ENCODE measurements at places on chromosomes 5 and 9.

GRCh38 chr9:129783516-129784361 is 19.2 kb upstream of the TOR1B start:
- peak; percentile 49 for DNase-seq

GRCh38 chr5:172078726-172079345 is 72.4 kb upstream of the FBXW11 start:
- DNase-seq, result no peak

- DNase-seq, result no peak
These were observed 50.4 kb upstream of the MTAP start for GRCh38 chr9:21751998-21752397.

- no peak for DNase-seq
These were observed 13.3 kb downstream of the BTNL3 start for GRCh38 chr5:181001947-181002346.

GRCh38 chr5:9176641-9177040 is 369.2 kb downstream of the SEMA5A start:
- no peak for DNase-seq

- DNase-seq, result no peak
These were observed 597.8 kb upstream of the CLINT1 start for GRCh38 chr5:158456756-158457155.

DNA sequence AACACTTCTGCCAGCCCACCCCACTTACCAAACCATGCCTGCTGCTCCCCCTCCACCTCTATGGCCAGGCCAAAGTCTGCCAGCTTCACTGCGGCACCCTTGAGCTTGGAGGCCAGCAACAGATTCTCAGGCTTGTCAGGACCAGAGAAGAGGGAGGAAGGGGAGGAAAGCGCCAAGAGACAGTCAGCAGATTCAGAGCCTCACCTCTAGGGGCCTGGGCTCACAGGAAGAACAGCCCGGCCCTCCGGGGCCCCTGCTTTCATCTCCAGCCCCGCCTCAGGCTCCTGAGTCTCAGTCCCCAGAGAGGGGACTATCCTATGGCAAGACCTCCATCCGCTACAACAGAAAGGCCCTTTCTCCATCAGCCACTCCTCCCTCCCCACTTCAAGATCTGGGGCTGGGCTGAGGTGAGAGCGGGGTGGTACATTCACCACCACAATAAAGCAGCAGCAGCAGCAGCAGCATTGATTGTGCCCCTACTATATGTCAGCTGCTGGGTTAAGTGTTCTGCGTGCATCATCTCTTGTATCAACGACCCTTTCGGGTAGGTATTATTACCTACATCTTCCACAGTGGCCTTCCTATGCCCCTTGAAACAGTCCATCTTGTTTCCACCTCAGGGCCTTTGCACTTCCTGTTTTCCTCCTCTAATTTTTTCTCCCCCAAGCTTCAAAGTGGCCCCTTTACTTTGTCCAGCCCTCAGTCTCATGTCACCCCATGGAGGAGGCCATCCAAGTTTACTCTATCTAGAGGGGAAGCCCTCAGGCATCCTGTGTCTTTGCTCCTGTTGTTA is 36.0 kb downstream of the CAMK2A start:
- no peak for DNase-seq

DNA sequence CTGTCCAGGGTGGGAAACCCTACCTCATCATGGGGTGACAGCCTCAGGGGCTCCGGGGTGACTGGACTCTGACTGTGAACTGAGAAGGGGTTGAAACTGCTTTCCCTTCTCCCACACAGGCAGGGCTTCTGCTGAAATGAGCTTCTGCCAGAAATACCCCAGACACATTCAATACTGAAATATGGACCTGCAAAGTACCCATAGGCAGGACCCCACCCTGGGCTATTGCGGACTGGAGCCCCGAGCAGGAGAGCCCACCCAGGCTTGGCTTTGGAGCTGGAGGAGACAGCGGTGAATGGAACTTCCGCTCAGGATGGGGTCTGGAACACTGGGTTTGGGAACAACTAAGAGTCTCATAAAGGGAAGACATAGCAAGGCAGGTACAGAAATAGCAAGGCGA is 37.5 kb downstream of the IRX2 start:
- DNase-seq, result no peak

DNA sequence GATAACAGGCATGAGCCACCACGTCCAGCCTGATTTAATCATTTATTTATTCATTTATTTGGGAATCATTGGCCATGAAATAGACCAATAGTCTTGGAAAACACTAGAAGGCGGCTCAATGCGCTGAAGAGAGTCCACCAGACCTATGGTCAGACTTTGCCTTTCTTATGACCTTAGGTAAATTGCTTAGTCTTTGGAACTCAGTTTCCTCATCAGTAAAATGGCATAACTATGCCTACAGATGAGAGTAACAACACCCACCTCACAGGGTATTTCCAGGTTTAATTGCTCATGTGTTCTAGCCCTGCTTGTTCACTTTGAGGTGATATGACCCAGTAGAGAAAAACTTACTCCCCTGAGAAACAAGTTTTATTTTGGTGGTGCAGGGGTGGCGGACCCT is 38.2 kb upstream of the CPEB4 start:
- no peak for DNase-seq

- DNase-seq, result no peak
These were observed 97.1 kb downstream of the PJA2 start for GRCh38 chr5:109312695-109313094.

GRCh38 chr9:38432922-38433510 is 8.8 kb upstream of the IGFBPL1 start:
- DNase-seq, result no peak

- no peak for DNase-seq
These were observed 39.3 kb downstream of the NR2F1 start for GRCh38 chr5:93622240-93622885.

DNA sequence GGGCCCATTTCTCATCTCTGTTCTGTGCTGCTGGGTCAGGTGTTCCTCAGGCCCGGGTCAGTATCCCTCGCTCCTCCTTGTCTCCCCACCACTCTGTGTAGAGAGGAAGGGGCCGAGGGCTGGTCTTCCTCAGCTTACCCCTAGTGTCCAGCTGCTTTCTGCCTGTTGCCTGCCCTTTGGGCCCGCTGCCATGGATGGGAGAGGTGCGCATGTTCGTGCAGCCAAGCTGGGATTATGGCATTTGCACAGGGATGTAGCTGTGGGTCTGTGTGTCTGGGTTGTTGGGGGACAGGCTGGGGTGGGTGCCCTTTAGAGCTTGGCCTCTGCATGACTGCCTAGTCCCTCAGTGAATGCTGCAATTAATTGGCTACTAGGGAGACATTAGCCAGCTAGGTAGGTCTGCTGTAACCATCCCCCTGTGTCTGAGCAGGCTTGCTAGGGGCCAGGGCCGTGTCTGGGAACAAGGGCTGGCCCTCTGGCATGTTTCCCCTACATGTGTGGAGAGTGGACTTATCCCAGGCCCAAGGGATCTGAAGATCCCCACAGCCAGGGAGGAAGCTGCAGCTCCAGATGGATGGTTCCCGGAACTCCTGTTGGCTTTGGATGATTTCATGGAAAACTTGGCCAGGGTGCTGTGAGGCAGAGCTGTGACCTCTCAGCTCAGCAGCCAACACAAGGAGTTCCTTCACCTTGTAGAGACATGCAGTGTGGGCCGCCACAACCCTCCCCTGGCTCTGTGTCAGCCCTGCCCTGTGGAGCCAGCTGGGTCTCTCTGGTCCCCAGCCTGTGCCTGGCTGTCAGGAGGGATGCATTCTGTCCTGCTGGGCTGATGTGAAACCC is 161.9 kb downstream of the MACROH2A1 start:
- no peak for DNase-seq

GRCh38 chr9:5441043-5441442 is 3.3 kb upstream of the PLGRKT start:
- DNase-seq, result no peak

GRCh38 chr9:104960662-104961061 is 32.7 kb upstream of the ABCA1 start:
- no peak for DNase-seq

DNA sequence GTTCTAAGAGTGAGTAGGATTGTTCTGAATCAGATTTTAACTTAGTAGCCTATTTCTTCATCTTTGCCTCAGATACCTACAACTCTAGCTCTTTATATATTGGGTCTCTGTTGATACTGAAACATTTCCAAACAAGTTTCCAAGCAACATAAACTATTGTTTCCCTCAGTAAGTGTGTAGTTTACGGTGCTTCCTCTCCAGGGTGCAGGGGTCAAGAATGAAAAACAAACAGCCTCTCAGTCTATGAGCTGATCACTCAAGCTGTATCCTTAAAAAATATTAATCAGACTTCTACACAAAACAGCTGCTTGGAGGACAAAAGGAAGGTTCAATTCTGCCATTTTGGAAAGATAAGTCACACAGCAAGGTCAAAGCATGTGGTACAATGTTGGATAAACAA is 75.0 kb downstream of the ADAMTS12 start:
- no peak for DNase-seq

DNA sequence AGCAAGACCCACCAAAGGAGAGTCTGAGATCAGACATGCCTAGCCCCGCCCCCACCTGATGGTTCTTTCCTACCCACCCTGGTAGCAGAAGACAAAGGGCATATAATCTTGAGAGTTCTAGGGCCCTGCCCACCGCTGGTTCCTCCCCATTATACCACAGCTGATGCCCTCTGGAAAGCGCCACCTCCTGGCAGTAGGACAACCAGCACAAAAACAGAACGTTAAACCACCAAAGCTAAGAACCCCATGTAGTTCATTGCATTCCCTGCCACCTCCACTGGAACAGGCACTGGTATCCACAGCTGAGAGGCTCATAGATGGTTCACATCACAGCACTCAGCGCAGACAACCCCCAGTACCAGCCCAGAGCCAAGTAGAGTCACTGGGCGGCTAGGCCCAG is 81.2 kb upstream of the TRPC7 start:
- no peak for DNase-seq

DNA sequence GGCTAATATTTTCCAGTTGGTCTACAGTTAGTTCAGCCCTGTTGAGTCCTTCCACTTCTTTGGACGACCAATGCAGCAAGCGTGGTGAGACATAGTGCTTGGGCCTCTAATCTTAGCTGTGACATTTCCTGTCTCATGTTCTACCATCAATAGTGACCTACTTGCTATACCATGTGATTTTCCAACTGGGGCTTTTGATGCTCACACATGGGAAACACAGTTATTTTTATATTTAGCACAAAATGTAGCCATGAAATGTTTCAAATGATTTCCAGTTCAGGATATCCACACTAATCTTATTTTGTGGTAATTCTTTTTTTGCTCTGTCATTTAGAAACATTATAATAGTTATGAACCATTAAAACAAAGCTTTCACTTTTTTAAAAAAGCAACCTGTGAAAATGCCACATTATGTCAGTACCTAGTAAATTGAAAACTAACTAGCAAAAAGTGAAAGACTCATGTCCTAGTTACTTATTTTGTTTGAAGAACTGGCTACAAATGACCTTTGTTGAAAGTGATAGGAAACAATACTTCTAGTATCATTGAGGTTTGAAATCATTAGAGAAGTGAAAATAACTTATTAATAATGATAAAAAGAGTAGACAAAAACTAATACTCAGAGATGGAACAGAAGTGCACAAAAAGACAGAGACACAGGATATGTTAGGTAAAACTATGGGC is 18.3 kb downstream of the MARCHF3 start:
- DNase-seq, result no peak
